Tibial nerve (tissue), 4 donors: ENCODE measurements at places on chromosomes 2 and 18.

DNA sequence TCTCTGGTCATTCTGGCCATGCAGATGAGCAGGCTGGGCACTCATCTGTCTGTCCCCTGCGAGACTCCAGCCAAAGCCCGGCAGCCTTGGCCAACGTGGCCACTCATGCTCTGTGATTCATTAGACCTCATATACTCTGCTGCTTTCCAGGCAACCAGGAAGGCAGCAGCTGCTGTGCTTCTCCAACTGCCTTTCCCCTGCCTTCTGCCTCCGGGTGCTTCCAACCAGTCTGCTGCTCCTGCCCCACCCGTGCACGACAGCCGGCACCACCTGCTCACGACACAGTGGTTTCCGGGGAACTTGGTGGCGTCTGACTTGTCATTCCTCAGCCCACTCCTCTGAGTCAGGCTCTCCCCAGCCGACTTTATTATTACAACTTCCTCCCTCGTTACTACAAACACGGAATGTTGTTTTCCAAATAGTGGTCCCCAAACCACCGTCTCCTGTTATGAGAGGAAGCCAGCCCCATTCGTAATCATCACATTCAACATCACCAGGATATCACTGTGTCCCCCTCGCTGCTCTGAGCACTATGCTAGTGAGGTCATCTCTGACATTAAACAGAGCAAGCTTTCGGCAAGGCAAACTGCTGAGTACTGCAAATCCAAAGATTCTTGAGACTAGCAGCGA is 392.4 kb downstream of the ALK start:
- no peak for DNase-seq

- DNase-seq = no peak
These were observed 165.9 kb upstream of the KLF7 start for GRCh38 chr2:207331674-207332073.

- no peak for DNase-seq
These were observed 9.0 kb upstream of the CWC22 start for GRCh38 chr2:180015951-180016709.

DNA sequence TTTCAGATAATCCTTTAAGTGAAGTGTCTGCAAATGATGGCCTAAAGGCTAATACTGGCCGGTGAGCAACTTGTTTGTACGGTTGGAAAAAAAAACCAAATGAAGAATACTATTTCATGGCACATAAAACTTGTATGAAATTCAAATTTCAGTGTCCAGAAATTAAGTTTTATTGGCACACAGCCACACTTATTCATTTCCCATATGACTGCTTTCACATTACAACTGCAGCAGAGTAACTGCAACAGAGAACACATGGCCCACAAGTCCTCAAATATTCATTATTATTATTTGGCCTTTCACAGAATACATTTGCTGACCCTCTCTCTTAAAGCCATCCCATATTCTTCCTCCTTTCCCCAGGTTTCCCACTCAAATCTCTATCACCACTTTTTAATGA is 1268.6 kb downstream of the LRP1B start:
- DNase-seq = no peak

DNA sequence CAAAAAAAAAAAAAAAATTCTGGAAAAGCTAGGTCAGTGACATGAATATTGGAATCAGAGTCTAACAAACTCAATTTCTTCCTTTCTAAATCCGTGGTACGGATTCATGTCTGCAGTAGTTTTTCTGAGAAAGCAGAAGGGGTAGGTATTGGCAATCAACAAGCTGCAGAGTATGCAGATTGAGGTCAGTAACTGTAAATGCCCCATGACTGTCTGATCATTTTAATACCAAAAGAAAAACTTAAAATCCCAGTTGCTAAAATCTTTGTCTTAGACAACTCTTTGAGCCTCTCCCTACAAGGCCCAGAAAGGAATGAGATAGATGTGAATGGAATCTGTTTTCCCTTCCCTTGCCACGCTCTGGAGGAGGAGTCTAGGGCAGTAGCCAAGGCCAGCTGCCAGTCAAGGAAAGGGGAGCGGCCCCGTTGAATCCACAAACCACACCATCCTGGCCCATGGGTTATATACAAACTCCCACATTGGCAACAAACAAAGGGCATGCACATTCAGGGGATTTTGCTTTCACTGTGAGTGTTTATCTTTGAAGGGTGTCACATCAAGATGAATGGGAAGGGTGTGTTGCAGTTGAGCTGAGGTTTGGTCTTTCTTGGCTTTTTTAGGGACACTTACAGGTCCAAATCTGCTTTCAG is 6.1 kb upstream of the CASP8 start:
- DNase-seq = no peak

DNA sequence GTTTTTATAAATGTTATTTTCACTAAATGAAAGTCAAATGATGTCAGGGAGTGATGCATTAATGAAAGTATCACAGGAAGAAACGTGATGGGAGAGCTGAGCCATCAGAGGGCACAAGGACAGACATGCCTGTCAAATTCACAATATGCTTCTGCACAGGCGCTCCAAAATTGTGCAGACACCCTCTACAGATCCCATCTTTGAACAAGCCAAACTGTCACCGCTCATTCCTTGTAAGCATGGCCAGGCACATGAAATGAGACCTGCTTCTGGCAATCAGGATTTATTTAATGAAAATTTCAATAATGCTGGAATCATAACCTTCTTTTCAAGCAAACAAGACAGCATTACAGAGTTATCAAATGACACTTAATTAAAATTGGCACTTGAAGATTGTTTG is 20.4 kb upstream of the FSHR start:
- no peak for DNase-seq

DNA sequence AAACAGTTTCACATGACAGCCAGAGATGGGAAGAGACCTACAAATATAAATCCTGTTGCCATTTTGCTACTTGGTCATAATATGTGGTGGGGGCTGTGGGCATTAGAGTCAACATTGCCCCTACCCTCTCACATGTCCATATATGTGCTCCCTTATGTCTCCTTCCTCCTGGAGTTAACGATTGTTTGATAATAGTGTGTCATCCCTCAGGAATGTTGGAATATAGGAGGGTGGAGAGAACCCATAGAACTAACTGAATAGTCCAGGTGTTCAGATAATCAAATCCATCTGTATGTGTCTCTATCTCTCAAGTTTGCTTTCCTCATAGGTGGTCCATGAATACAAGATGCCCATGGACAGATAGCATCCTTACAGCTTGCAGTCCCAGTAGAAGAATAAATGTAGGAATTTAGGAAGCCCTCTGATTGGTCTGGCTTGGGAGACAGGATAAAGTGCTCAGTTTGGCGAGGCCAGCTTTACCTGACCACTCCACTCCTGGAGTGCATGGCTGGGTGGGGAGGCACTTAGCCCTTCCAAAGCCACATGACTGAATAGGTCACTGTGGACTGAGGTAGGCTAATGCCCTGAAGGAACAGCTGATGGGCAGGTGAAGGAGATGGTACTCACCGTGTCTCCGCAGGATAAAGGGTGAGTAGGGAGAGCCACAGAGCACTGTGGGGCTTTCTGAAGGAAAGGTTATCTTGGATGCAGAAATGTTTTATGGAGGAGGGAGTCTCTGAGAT is 166.9 kb downstream of the CDCA7 start:
- no peak for DNase-seq

DNA sequence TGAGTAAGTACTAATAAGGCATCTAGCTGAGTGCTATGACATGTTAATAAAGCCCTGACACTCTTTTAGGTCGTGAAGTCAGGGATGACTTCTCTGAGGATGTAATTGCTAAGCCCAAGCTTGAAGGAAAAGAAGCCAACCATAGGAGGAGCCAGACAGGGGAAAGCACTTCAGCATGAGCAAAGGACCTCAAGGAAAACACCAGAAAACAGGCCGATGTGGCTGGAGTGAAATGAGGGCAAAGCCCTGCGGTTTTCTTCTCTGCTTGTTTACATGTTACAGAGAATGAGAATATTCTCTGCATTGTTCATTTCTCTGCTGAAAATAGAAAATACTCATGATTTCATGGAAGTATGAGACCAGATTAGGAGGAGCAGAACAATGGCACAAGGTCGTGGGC is 112.5 kb upstream of the ARHGAP28 start:
- no peak for DNase-seq
